Activated B cell treated with CpG ODN at 0.5 μM for 24 hours (primary cell): ENCODE measurements at places on chromosomes 1 and 21.

- no peaks in the 10 kb centered on the region for H3K27me3 ChIP-seq
Observed at GRCh38 chr1:2148691-2149090, 45.9 kb downstream of the FAAP20 start.

- no peak for DNase-seq
- H3K4me1 ChIP-seq = no peaks in the 10 kb centered on the region
- no peak overlapping the region for H3K27ac ChIP-seq
Observed at GRCh38 chr21:26236281-26236680, 65.7 kb upstream of the APP start.

DNA sequence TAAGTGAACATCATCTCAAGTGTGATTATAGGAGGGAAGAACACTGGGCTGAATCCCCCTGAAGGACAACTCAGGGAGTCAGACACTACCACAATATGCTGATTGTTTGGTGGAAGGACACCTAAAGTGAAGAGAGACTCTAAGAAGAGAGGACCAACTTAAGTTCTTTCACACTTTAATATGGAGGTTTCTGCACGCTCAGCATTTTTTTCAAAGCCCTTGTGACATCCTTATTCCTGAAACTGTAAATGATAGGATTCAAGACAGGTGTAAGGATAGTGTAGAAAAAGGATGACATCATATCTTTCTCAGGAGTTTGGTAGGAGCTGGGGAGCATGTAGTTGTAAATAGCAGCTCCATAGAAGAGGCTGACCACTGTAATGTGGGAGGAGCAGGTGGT is 4.8 kb downstream of the OR2T10 start:
- H3K27me3 ChIP-seq = no peaks in the 10 kb centered on the region
- DNase-seq = no peak
- no peak overlapping the region for H3K27ac ChIP-seq
- no peak overlapping the region for H3K4me3 ChIP-seq
- H3K36me3 ChIP-seq = no peaks in the 10 kb centered on the region
- peaks cover 5% of the 10 kb centered on the region for H3K4me1 ChIP-seq

- no peaks in the 10 kb centered on the region for H3K4me1 ChIP-seq
- no peak for DNase-seq
- H3K27ac ChIP-seq = no peak overlapping the region
- no peaks in the 10 kb centered on the region for H3K36me3 ChIP-seq
- peaks cover 6% of the 10 kb centered on the region for H3K27me3 ChIP-seq
Observed at GRCh38 chr1:236020359-236021219, 44.3 kb downstream of the NID1 start.

DNA sequence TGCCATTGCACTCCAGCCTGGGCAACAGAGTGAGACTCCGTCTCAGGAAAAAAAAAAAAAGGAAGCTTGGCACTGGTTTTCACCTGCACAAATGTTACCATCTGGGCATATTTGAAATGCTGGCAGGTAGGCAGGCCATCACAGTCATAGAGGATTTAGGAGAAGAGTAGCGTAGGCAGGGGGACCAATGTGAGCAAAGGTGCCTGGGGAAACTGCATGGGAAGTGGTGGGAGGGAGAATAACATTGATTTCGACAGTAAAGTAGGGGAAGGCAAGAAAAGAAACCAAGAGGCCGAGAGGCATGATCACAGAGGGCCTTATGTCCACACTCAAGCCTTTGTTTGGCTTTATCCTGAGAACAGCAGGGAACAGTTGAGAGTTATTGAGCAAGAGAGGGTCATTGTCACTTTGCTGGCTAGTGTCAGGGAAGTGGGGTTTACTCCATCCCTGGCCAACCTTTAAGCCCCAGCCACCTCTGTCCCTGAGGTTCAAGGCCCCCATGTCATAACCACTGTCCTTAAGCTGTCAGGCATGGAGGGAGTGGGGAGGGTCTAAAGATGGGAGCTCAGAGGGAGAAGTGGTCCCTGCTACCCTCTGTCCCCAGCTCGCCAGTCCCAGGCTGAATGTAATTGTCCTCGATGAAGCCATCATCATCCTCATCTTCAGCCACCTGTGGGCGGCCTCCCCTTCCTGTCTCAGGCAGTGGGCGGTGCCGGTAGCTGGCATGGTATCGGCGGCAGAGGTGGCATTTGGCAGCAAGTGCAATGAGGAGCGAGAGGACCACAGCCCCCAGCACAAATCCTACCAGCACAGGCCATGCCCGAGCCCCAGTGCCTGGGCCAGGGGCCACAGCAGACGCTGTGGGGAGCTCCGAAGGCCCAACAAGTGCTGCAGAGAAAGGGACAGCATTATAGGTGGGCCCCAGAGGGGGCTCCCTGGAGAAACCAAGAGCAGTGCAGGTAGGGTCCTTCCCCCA is 2.9 kb downstream of the C1orf210 start:
- no peak overlapping the region for H3K27ac ChIP-seq
- H3K4me3 ChIP-seq = no peak overlapping the region
- H3K4me1 ChIP-seq = no peaks in the 10 kb centered on the region
- peaks cover 13% of the 10 kb centered on the region for H3K27me3 ChIP-seq

- H3K27ac ChIP-seq = no peak overlapping the region
- H3K27me3 ChIP-seq = peaks cover 3% of the 10 kb centered on the region
- no peak overlapping the region for H3K4me3 ChIP-seq
- no peaks in the 10 kb centered on the region for H3K36me3 ChIP-seq
Observed at GRCh38 chr1:57340334-57341070, 83.4 kb downstream of the DAB1 start.

DNA sequence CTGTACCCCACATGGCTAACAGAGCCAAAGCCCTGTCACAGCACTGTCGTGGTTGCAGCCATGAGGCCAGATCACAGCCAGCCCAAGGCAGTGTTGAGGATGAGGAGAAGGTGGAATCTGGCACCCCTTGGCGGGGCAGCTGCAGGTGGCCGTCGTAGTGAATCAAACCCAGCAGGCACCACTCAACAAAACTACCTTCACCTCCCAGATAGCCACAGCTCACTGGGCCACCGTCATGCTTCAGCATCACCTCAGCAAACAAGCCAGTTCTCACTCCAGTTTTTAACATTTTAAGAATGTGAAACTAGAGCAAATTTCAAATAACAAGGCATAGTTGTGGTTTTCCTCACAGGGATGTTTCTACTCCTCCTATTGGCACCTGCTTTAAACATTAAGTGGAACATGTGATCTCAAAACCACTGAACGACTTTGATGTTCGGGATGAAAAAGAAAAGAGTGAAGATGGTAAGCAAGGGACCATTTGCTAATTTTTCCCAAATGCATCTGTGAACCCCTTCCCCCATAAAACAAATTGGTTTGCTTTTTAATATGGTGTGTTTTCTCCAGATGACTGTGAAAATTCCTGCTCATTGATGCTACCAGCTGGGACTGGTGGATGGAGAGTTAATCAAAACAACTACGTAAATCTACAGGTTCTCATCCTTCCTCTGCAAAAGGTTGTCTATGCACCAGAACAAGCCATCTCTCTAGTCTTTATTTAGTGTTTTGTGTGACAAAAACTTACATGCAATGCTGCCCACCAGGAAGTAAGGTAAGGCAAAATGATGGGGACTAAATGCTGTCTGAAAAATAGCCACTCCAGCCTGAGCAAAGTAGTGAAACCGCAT is 45.5 kb downstream of the TOR1AIP2 start:
- H3K27me3 ChIP-seq = peaks cover 3% of the 10 kb centered on the region
- peaks cover 6% of the 10 kb centered on the region for H3K4me1 ChIP-seq
- no peak overlapping the region for H3K4me3 ChIP-seq
- no peak for DNase-seq

- H3K4me3 ChIP-seq = no peak overlapping the region
- DNase-seq = no peak
- peaks cover 12% of the 10 kb centered on the region for H3K4me1 ChIP-seq
Observed at GRCh38 chr1:194517567-194517966, 1331.2 kb upstream of the B3GALT2 start.

- no peaks in the 10 kb centered on the region for H3K36me3 ChIP-seq
- H3K4me1 ChIP-seq = peaks cover 70% of the 10 kb centered on the region
- H3K27ac ChIP-seq = peak overlapping the region; percentile 51
- no peak overlapping the region for H3K4me3 ChIP-seq
Observed at GRCh38 chr21:34936883-34937563, 112.1 kb downstream of the RUNX1 start.

DNA sequence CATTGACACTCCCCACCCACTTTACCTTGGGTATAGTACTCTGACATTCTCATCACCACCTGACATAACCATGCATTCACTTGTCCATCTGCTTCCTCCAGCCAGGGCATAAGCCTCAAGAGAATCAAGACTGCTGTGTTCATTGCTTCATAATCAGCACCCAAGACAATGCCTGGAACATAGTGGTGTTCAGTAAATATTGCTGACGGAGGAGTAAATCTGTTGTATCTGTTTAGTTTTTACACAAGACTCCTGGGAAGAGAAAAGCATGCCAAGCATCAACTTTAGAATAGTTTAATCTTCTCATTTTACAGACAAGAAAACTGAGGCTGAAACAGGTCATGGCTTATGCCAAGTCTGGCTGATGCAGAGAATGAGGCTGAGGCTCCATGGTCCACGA is 173.9 kb upstream of the DUSP10 start:
- H3K4me1 ChIP-seq = peaks cover 16% of the 10 kb centered on the region
- DNase-seq = no peak
- no peaks in the 10 kb centered on the region for H3K27me3 ChIP-seq
- H3K27ac ChIP-seq = no peak overlapping the region
- H3K4me3 ChIP-seq = no peak overlapping the region
- H3K36me3 ChIP-seq = no peaks in the 10 kb centered on the region

GRCh38 chr1:56973923-56974742 is 8.3 kb upstream of the C8B start:
- no peaks in the 10 kb centered on the region for H3K4me1 ChIP-seq
- H3K27ac ChIP-seq = no peak overlapping the region
- DNase-seq = no peak
- H3K4me3 ChIP-seq = no peak overlapping the region
- H3K27me3 ChIP-seq = no peaks in the 10 kb centered on the region

- no peaks in the 10 kb centered on the region for H3K27me3 ChIP-seq
- no peak overlapping the region for H3K27ac ChIP-seq
- no peak for DNase-seq
- peaks cover 24% of the 10 kb centered on the region for H3K4me1 ChIP-seq
- peaks cover 19% of the 10 kb centered on the region for H3K36me3 ChIP-seq
Observed at GRCh38 chr1:153776845-153777370, 1.7 kb downstream of the SLC27A3 start.

GRCh38 chr1:5150191-5150590 is 495.8 kb downstream of the AJAP1 start:
- H3K36me3 ChIP-seq = no peaks in the 10 kb centered on the region
- no peak overlapping the region for H3K4me3 ChIP-seq
- H3K27ac ChIP-seq = no peak overlapping the region
- no peaks in the 10 kb centered on the region for H3K4me1 ChIP-seq

DNA sequence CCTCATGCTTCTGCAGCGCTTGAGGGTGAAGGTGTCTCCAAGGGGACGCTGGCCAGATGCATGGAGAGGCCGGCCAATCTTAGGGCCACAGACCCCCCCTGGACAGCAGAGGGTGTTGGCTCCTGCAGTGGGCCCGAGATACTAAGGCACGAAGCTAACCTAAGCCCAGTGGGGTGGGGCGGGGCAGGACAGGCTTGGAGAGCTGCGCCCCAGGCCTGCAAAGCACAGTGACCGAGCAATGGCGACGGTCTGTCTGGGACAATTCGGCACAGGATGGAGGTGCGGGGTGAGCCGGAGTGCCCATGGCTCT is 1.3 kb downstream of the FNDC10 start:
- H3K36me3 ChIP-seq = no peaks in the 10 kb centered on the region
- no peak overlapping the region for H3K27ac ChIP-seq
- H3K27me3 ChIP-seq = peaks cover 6% of the 10 kb centered on the region
